ENCODE measurements at places on chromosomes 1 and 21.

GRCh38 chr1:99327357-99327756 lies 63.1 kb downstream of the PLPPR4 start:
- no peak overlapping the region for H3K27ac ChIP-seq
- no peaks in the 10 kb centered on the region for H3K4me1 ChIP-seq
- H3K36me3 ChIP-seq = no peaks in the 10 kb centered on the region
- H3K27me3 ChIP-seq = no peaks in the 10 kb centered on the region
- DNase-seq = no peak

GRCh38 chr21:39902986-39903385 lies 35.7 kb downstream of the PCP4 start:
- H3K27me3 ChIP-seq = no peaks in the 10 kb centered on the region
- peak overlapping the region; percentile 43 for H3K27ac ChIP-seq
- no peak for DNase-seq

GRCh38 chr1:53837924-53838653 lies at the start of gene NDC1:
NDC1 (minus strand) TSS chr1:53838296; CDS start chr1:53838261, 35 bp downstream.
- peak; percentile 90 for DNase-seq
- no peaks in the 10 kb centered on the region for H3K36me3 ChIP-seq
- H3K4me3 ChIP-seq = peak within 1 kb of the TSS; percentile 53
- H3K27me3 ChIP-seq = no peaks in the 10 kb centered on the region

DNA sequence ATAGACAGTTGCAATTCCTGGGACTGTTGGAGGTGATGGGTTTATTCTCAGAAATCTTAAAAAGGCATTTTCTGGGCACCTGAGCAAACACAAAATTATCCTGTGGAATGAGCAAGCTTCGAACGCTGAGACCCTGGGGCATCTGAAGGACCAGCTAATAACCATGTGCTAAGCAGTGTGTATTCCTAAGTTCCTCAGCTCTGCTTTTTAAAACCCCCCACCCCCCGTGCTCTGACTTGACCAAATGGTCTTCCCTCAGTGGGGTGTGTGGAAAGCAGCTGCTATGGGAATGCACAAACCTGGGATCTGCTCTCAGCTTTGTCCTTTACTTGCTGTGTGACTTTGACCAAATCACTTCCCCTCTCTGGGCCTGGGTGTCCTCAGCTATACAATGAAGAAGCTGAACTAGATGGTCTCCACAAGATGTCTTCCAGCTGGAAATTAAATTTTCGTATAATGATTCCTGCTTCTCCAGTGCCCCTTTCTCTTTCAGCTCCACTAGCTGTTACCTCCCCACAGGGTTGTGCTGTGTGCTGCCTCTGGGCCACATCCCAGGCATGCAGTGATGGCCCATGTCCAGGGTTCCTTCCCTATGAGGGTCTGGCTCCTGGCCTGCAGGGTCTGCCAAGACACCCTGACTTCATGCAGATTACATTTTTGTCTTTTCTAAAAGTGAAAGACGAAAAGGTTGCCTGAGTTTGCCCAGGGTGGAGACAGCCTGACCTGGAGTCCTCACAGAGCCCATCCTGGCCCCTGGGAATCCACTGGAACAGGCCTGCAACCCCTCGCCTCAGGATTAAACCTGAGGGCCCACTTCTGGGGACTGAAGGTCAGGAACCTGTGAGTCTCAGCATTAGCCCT lies 14.9 kb upstream of the CD247 start:
- no peak for DNase-seq
- H3K4me3 ChIP-seq = no peak overlapping the region
- H3K4me1 ChIP-seq = no peaks in the 10 kb centered on the region
- H3K27me3 ChIP-seq = no peaks in the 10 kb centered on the region

DNA sequence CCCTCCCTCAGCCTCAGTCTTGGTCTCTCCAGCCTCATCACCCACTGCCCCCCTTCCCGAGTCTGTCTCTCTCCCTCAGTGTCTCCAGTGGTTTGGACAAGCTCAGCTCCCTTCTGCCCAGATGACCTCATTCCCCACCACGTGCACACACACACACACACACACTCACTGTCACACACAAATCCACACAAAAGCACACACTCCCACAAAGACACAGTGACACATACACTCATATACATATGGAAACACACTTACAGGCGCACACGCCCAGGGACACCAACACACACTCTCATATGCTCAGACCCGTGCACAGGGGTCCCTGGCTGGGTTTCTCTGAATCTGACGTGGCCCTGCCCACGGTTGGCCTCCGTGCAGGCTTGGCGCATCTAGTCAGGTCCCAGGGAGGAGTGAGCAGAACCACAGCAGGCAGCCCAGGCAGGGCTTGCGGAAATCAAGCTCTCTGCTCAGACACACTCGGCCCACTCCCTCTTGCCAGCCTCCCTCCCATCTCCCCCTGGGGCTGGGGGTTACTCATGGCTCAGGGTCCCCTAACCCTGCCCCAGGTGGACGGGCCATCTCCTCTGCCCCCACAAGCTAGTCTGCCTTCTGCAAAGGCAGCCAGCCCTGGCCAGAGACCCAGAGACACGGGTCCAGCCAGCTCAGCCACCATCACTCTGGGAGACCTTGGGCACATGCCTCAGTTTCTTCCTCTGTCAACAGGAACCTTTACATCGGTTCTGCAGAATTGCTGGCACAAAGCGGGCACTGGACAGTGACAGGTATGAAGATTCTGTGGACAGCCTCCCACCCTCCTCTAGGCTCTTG lies 38.5 kb upstream of the FAM131C start:
- H3K27me3 ChIP-seq = no peaks in the 10 kb centered on the region
- no peaks in the 10 kb centered on the region for H3K36me3 ChIP-seq
- peak overlapping the region; percentile 46 for H3K27ac ChIP-seq
- H3K4me1 ChIP-seq = no peaks in the 10 kb centered on the region

- DNase-seq = no peak
- no peaks in the 10 kb centered on the region for H3K27me3 ChIP-seq
- H3K36me3 ChIP-seq = no peaks in the 10 kb centered on the region
- H3K27ac ChIP-seq = no peak overlapping the region
- no peaks in the 10 kb centered on the region for H3K4me1 ChIP-seq
Measured at GRCh38 chr1:233042834-233043233, 92.4 kb downstream of the NTPCR start.

DNA sequence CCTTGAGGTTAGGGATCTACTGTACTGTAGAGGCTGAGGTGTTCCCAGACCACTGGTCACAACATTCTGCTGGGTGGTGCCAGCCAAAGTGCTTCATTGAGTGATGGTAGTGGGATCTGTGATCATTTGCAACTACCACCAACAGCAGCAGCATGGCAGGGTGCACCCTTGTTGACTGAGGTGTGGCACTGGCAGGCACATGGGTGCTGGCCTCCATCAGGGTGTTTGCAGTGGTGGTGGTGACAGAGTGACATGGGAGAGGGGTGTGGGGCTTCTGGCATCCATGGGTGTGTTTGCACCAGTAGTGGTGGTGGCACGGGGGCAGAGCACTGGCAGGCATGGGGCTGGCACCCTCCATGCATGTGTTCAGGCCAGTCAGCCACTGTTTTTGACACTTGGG lies 183.7 kb upstream of the LYPLAL1 start:
- no peaks in the 10 kb centered on the region for H3K4me1 ChIP-seq
- DNase-seq = no peak
- H3K27me3 ChIP-seq = no peaks in the 10 kb centered on the region
- no peaks in the 10 kb centered on the region for H3K36me3 ChIP-seq

- no peak overlapping the region for H3K27ac ChIP-seq
- no peaks in the 10 kb centered on the region for H3K36me3 ChIP-seq
- no peaks in the 10 kb centered on the region for H3K4me1 ChIP-seq
- DNase-seq = no peak
Measured at GRCh38 chr21:44636209-44637017, 743 bp upstream of the KRTAP10-10 start.

GRCh38 chr1:200738327-200738948 lies at the start of gene CAMSAP2:
CAMSAP2 (plus strand) TSS chr1:200738893; CDS start chr1:200739828, 935 bp downstream.
- H3K4me1 ChIP-seq = no peaks in the 10 kb centered on the region
- no peaks in the 10 kb centered on the region for H3K27me3 ChIP-seq
- H3K36me3 ChIP-seq = no peaks in the 10 kb centered on the region
- peak within 1 kb of the TSS; percentile 99 for H3K27ac ChIP-seq
- peak within 1 kb of the TSS; percentile 88 for H3K4me3 ChIP-seq

- no peaks in the 10 kb centered on the region for H3K27me3 ChIP-seq
- H3K27ac ChIP-seq = no peak overlapping the region
- no peaks in the 10 kb centered on the region for H3K36me3 ChIP-seq
Measured at GRCh38 chr1:26237230-26237966, 3.4 kb downstream of the CEP85 start.

GRCh38 chr1:150621497-150622302 lies 7.7 kb downstream of the ENSA start:
- H3K27me3 ChIP-seq = no peaks in the 10 kb centered on the region
- peak overlapping the region; percentile 45 for H3K27ac ChIP-seq
- peaks cover 9% of the 10 kb centered on the region for H3K4me1 ChIP-seq
- DNase-seq = peak; percentile 52

DNA sequence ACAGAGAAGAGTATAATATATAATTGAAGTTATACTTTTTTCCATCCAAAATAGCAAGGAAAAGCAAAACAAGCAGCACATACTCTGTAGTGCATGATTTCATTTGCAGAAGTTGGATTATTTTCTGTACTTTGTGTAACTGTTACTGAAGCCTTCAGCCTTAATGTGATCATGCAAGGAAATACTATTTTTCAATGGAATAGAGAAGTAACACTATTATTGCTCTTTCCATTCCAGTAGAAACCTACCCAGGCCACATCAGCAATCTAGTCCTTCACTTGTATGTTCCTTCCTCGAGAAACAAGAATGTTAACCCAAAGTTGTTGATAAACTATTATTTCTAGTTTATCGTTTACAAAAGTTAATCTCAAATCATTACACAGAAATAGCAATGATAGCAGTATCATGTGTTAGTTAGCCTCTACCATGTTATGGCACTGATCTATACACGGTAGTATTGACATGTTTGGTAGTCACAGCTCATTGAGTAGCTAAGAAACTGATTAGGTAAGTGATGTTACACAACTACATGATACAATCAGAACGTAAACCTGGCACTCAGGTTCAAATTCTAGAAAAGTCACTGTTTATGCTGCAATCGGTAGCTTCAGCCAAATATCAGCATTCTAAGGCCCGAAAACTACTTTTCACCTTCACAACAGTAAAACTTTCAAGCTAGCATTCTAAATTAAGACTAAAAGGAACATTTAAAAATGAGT lies 37.6 kb upstream of the CHRM3 start:
- no peaks in the 10 kb centered on the region for H3K27me3 ChIP-seq
- no peaks in the 10 kb centered on the region for H3K36me3 ChIP-seq
- H3K4me3 ChIP-seq = no peak overlapping the region
- H3K27ac ChIP-seq = no peak overlapping the region
- H3K4me1 ChIP-seq = no peaks in the 10 kb centered on the region
- DNase-seq = no peak

DNA sequence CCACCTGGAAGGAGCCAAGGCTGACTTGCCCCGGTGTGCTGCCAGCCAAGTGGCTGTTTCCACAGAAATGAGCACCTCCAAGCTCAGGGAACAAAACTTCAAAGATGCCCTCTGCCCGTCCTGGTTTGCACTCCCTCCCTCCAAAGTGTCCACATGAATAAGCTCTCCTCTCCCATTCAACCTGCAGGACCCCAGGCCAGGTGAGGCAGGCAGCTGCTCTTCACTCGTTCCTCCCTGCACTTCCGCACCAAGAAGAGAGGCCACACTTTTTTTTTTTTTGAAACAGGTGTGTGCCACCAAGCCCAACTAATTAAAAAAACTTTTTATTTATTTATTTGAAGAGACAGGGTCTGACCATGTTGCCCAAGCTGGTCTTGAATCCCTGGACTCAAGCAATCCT lies 18.5 kb upstream of the CLIC4 start:
- H3K4me1 ChIP-seq = peaks cover 7% of the 10 kb centered on the region
- H3K36me3 ChIP-seq = no peaks in the 10 kb centered on the region
- H3K27ac ChIP-seq = peak overlapping the region; percentile 68

- no peak overlapping the region for H3K27ac ChIP-seq
- H3K4me1 ChIP-seq = no peaks in the 10 kb centered on the region
- H3K36me3 ChIP-seq = no peaks in the 10 kb centered on the region
Measured at GRCh38 chr1:232367293-232367692, 262.6 kb downstream of the SIPA1L2 start.

DNA sequence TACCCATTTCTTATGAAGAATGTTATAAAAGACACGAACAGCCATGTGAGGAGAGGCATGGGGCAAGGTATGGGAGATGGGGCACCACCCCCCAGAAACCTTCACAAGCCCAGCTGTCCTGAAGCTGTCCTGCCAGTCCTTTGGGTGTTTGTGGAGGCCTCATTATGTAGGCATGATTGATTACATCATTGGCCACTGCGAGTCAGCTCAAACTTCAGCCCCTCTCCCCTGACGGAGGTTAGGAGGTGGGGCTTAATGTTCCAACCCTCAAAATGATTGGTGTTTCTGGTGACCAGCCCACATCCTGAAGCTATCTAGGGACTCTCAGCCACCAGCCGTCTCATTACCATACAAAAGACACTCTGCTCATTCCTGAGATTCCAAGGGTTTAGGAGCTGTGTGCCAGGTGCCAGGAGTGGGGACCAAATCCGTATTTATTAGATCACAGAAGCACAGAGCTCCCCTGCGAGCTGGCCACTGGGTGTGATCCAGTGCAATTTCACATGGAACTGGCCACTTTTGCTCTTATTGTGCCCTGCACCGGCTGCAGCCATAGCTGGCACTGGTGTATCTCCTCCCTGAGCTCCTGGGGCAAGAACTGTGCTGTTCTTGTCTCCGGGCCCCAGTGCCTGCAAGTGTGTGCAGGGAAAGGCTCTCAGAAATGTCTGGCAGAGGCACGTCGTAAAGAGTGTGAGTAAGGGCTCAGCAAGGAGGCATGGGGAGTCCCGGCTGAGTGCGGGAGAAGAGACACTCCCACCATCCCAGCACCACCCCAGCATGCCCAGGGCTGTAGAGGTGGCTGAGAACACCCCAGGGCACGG lies 10.5 kb downstream of the KIAA1614 start:
- H3K27me3 ChIP-seq = no peaks in the 10 kb centered on the region
- no peaks in the 10 kb centered on the region for H3K36me3 ChIP-seq
- no peak for DNase-seq
- no peak overlapping the region for H3K27ac ChIP-seq
- peaks cover 16% of the 10 kb centered on the region for H3K4me1 ChIP-seq

- no peak overlapping the region for H3K4me3 ChIP-seq
- H3K4me1 ChIP-seq = no peaks in the 10 kb centered on the region
- H3K27me3 ChIP-seq = no peaks in the 10 kb centered on the region
- no peak overlapping the region for H3K27ac ChIP-seq
- DNase-seq = no peak
Measured at GRCh38 chr21:44092211-44092610, 15.0 kb upstream of the PWP2 start.

DNA sequence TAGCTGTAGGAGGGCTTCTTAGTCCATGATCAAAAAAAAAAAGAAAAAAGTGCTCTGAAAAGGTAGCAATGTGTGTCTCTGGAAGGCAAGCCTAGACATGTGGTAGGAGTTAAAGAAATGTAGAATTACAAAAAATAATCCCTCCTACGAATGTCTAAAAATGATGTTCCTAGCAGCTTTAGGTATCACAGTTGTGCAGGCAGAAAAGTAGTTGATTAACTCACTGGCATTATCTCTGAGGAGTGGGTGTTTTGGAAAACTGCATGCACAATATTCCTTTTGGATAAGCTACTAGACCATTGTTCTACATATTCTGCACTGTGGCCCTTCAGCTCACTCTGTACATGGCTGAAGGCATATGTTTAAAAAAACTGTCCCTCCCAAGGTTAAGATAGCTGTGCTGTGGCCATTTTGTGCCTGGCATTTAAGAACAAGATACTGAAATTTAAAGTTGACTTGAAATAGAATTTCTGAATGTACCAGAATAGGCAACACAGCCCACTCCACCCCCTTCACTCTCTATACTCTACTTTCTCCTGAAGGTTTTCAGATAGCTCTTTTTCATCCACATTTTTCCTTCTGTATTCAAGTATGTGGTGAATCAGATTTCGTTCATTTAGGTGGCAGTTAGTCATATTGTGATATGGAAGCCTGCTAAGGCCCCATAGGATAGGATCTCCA lies 463.9 kb upstream of the LRRC7 start:
- no peaks in the 10 kb centered on the region for H3K4me1 ChIP-seq
- no peak for DNase-seq
- H3K4me3 ChIP-seq = no peak overlapping the region
- H3K27ac ChIP-seq = no peak overlapping the region
- H3K27me3 ChIP-seq = no peaks in the 10 kb centered on the region
